CD4-positive, alpha-beta T cell treated with Interleukin-10 for 1 hour (primary cell): ENCODE measurements at places on chromosomes 2 and 18.

GRCh38 chr2:215435280-215435869, 493 bp downstream of the FN1 start:
- no peak for DNase-seq

DNA sequence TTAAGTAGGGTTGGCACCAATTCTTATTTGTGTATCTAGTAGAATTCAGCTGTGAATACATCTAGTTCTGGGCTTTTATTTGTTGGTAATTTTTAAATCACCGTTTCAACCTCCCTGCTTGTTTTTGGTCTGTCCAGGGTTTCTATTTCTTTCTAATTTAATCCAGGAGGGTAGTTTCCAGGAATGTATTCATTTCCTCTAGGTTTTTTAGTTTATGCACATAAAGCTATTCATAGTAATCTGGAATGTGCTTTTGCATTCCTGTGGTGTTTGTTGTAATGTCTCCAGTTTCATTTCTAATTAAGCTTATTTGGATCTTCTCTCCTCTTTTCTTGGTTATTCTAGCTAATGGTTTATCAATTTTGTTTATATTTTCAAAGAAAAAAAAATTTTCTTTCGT, 1361.8 kb upstream of the DDX18 start:
- no peak for DNase-seq

GRCh38 chr2:10784719-10785118, 27.9 kb downstream of the PDIA6 start:
- DNase-seq = no peak

DNA sequence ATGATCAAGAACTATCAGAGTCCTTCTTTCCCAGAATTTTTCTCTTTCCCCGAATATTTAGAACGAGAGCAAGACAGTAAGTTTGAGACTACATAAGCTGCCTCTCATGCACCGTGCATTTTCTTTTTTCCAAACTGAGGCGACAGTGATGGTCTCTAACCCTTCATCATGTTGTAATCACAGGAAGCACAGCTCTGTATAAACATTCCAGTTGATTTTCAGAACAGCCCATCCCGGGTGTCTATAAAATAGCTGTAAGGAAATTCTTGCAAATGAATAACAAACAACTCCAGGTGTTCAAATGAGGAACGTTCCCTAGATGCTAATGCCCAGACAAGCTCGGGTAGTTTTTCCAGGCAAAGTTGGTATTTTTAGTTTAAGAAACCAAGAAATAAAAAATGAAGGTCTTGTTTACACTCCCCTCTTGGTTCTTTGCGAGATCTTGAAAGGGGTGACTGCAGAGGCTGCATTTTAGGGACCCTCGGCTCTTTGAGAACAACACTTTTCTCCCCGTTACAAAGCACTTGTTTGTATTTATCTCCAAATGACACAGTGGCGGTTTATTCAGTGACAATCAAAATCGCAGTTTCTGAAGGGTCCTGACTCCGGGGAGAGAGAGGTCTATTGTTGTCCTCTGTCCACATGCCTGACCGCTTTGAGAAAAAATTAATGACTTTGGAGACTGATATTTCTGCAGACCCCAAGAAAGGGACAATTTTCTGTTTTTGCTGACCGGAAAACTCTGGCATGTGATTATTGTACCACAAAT, 101.1 kb upstream of the NCK2 start:
- DNase-seq = no peak

DNA sequence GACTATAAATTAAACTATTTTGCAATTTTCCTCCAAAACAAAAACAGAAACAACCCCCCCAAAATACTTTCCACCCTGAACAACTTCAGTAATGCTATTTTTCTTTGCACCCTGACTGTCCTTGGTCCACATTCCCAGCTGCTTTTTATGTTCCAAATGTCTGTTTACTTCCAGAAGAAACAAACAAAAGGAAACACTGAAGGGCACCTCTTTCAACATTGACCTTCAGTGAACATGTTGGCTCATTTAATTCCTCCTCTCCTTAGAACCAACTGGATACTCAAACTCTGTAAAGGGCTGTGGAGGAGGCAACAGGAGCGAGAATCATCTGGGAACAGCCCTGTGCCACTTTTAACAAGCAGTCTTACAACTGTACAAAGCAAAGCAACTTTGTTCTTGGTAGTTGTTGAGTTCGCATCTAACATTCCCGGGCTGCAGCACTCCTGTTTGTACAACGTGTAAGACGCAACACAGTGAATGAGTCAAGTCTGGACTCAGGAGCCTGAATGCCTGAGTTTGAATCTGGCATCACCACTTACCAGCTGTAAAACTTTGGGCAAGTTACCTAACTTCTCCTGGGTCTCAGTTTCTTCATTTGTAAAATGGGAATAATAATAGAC, 111.4 kb upstream of the GATA6 start:
- DNase-seq = no peak

DNA sequence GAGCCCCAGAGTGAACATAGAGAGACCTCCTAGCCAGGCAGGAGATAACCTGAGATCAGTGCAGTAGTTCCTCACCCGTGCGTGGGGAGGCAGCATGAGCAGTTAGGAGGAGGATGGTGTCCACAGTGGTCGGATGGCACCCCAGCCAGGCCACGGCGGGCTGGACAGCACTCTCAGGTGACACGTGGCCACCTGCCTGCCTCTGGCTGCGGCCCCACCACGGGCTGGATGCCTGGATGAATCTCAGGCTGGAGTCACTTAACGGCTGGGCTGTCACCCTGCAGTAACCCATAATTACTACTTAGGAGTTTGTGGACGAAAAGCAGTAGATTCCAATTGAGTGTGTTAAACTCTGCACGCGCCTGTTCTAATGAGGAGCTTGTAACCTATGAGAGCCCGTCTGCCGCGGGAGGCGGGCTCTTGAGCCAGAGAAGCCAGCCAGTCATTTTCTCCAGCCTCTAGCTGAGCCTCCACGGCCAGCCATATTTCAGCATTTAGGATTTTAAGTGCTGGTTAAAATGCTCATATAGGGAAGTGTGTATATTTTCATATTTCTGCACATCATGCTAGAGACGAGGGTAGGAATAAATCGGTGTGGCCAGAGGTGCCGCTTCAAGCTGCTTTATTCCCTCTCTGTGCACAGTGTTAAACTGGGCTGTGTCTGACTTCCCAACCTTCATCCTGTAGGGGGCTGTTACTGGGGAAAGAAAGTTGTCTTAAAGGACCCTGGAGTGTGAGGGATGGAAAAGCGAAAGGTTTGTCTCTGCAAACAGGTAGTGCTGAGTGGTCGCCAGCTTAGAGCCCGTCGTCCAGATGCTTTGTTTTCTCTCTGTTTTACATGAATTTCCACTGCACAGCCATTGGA, 144.0 kb downstream of the GLI2 start:
- DNase-seq = no peak

DNA sequence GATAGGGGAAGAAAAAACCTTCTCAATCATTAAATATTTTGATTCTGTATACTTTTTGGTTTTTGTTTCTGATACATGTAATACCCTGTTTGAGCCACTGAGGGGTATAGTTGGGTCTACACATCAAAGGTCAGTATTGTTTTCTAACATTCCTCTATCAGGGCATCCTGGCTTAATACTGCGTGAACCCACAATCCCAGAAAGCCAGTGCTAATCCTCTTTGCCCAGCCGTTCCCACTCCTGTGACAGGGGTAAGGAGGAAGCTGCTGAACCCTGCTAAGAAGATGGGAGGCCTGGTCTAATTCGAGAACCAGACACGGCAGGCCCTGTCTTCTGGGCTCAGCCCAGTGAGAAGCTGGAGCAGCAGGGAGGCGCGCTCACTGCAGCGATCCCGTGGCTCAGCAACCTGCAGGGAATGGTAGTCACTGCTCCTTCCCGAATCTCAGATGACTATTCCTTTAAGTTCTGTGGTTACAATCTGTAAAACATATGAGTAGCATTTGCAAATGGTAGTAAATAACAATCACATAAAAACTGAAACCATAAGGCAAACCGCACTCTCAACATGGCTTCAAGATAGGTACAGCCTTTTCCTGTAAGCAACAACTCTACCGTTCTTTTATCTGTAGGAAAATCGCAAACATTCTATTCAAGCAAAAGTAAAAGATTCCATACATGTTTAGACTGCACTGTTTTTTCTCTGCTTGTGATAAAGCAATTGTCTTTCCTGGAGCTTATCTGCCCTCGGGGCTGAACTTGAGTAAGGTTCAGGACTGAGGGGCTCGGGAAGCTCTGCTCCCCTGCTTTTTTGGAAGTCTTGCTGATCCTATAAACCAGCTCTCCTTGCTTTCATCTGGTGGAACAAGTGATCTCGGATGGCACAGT, 87.0 kb downstream of the EPB41L3 start:
- DNase-seq = peak; percentile 6

- DNase-seq = no peak
Measured at GRCh38 chr2:71074893-71075395, 6.5 kb downstream of the NAGK start.

DNA sequence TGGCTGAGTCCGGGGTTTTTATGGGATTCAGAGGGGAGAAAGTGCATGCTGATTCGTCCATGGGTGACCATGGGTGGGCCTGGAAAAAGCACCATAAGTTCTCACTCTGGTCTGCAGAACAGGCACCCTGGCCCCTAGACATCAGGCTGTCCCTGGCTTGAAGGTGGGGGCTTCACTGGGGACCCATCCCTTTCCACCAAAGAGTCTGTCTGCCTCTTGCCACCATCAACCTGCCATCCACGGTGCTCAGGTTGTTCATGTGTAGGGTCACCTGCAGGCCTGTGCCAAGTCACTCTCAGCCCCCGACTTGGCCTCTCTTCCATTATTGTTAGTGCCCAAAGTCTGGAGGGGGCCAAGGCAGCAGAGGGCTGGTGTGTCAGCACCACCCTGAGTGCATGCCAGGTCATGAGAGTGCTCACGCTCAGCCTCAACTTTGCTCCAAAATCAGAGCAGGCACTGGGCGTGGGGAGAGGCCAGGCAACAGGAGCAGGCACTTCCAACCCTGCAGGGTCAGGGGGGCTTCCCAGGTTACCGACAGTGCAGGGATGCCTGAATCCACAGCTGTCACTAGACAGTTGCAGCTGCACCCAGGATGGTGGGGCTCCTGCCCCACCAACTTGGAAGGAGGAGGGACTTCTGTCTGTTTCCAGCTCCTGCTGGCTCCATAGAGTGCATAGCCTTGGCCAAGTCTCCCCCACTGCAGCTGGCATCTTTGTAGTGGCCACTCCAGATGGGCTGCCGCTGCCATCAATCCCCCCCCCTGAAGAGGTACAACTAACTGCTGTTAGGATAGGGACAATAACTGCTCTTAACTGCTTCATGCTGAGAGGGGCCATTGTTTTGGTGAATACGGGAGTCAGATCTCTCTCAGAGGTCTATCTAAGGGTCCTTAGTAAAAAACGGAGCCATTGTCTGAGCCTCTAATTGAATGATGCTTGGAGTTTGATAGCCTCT, 209.3 kb downstream of the AKAIN1 start:
- no peak for DNase-seq

DNA sequence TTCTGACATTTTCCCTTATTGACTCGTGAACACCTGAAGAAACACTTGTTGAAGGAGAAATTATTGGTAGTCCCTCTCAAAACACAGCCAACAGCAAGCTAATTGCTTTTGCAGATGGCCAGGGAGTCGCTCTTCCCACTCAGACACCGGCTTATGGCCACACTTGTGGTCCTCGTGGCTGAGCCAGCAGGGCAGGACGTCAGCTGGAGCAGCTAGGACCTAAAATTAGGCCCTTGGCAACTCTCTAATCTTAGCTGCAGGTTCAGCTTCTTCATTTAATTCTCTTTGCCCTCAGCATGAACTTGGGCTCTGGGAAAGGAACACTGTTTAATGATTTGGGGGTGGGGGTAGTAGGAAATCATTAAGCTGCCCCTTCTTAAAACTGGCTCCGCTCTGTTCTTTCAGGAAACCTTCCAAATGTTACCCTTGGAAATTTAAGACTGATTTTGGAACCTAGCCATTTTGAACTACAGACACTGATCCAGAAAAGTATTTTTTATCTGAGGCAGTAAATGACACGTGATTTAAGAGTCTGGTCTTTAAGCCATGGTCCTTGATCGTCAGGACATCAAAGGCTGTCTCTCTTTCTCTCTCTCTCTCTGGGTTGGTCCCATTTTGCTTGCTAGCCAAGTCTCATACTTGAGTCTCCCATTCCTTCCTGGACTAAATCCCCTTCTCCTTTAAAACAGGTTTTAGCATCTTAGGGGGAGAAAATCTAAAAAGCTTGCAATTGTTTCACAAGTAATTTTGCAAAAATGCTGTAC, 77.5 kb downstream of the CDK15 start:
- no peak for DNase-seq

DNA sequence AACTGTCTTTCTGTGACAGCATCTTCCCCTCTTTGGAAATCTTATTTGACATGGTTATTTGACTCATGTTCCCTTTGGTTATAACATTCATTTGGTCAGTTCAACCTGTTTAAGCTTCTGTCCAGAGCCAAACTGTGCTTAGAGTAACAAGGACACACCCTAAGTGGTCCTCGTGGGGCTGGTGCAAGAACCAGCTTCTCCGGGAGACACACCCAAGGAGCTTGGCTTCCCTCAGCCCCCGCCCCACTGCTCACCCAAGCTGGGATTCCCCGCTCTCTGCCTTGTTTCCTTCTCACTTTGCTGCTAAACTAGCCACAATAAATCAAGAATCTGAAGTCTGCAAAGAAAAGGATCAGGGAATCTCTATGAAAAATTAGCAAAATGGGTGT, 1.4 kb downstream of the SCYGR3 start:
- DNase-seq = no peak

GRCh38 chr2:203763241-203763937, 57.0 kb downstream of the CD28 start:
- no peak for DNase-seq

DNA sequence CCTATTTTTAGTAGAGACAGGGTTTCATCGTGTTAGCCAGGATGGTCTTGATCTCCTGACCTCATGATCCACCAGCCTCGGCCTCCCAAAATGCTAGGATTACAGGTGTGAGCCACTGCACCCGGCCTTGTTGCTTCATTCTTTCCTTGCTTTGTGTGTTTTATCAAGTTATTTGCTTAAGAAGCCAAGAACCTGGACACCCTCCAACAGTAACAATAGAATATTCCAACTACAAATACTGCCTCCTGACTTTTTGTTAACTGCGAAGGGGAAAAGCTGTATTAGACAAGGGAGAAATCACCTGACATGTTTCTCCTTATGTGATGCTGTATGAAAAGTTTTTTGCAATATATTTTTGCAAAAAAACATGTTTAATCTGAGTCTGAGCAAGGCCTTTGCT, 297.2 kb downstream of the NCKAP5 start:
- DNase-seq = no peak

DNA sequence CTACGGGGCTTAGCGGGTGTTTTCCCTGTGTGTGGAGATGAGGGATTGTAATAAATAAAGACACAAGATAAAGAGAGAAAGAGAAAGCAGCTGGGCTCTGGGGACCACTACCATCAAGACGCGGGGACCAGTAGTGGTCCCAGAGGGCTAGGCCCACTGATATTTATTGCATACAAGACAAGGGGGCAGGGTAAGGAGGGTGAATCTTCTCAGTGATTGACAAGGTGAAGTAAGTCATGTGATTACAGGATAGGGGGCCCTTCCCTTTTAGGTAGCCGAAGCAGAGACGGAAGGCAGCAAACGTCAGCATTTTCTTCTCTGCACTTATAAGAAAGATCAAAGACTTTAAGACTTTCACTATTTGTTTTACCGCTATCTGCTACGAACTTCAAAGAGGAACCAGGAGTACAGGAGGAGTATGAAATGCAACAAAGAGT, 4.5 kb upstream of the GAL3ST2 start:
- peak; percentile 62 for DNase-seq
